ENCODE measurements at places on chromosomes 5 and 9.

DNA sequence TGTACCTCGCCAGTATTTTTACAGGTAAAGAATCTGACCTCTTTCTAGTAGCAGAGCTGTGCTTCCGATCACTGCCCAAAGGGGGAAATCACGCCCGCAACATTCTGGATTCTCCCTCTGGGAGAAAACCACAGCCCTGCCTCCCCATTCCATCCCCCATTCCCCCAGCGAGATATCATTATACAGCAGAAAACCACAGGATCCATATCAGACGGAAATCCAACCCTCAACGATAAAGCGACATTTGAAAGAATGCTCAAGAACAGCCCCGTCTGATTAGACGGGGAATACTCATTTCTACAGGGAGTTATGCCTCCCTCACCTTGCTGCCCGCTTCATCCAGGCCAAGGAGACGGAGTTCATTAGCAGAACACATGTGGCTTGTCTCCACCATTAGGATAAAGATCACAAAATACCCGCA, 172.8 kb downstream of the COL23A1 start:
- no peak for DNase-seq

DNA sequence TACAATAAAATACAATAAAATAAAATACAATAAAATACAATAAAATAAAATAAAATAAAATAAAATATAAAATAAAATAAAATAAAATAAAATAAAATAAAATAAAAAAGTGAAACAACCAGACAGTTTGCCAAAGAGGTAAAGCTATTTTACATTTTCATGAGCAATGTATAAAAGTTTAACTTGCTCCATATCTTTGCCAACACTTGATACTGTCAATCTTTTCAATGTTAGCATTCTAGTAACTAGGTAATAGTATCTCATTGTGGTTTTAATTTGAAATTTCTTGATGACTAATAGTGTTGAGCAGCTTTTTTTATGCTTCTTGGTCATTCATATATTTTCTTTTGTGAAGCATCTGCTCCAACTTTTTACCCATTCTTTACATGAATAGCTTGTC, 17.3 kb downstream of the TTC33 start:
- DNase-seq, result no peak

GRCh38 chr5:143161885-143162540, 241.5 kb downstream of the NR3C1 start:
- no peak for DNase-seq

DNA sequence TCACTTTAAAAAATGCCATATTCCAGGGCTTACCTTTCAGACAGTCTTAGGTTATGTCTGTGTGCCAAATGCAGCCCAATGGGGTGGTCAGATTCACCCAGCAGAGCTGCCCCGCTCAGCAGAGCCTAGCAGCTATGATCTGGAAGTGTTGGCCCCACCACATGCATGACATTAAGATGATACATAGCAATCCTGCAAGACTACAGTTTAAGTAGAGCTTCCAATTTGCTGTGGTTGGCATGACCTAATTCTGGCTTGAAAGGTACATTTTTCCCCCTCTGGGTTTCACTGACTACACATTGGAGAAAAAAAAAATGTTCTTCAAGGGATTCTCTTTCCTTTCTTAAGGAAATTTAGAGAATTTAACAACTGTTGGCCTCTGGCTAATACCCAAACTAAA, 22.5 kb downstream of the MEF2C start:
- DNase-seq, result no peak

DNA sequence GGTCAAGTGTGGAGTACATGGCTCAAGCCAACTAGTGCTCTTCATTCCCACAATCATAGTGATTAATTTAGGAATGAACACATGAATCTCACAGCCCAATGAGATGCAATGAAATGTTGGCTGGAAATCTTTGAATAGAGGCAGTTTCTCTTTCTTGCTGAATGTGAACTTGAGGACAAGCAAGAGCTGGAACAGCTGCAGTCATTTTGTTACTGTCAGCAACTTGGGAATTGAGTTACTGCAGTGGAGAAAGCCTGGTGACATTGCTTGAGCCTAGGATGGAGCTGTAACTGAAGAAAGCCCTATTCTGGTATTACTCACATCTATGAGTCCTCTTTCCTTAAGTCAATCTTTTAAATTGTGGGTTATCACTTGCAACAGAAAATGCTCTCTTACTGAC, 62.3 kb downstream of the YIPF5 start:
- DNase-seq, result no peak

- no peak for DNase-seq
Measured at GRCh38 chr9:13358128-13358527, 78.6 kb upstream of the MPDZ start.

- no peak for DNase-seq
Measured at GRCh38 chr5:136892000-136892399, 526.7 kb upstream of the TRPC7 start.

DNA sequence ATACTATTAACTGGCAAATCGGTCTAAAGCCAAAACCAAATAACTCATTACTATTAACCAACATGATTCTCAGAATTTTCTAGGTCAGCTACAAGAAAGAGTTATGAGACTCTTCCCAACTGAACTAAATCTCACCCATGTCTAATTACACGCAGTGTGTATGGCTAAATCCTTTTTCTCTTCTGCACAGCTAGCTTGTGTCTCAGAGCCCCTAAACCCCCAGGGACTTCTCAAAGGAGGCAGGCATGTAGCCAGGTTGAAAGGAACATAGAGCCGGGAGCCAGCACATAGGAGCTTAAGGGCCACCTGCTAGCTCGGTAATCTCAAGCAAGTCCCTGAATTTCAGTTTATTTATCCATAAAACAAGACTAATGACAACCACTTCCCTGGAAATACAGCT, 2.2 kb upstream of the GZMK start:
- DNase-seq, result no peak

DNA sequence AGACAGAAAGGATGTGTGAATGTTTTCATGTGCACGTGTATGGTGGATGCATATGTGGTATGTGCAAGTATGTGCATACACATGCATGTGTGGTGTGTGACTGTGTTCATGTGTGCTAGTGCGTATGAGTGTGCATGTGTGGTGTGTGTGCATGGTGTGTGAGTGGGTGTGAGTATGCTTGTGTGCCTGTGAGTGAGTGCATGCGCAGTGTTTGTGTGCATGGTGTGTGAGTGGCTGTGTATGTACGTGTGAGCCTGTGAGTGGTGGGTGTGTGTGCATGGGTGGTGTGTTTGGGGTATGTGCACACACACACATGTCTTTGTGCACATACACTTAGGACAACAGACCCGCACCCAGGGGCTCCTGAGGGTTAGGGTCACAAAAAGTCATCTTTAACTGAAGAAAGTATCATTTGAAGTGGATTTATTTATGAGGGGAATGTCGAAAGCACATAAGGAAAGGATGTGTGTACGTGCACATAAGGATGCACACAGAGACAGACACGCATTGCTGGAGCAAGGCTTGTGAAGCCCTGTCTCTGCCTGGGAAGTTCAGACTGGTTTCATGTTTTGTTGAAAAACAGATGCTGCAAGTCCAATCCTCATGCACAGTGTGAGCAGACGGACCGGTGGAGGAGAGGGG, 237.0 kb downstream of the SYK start:
- no peak for DNase-seq

DNA sequence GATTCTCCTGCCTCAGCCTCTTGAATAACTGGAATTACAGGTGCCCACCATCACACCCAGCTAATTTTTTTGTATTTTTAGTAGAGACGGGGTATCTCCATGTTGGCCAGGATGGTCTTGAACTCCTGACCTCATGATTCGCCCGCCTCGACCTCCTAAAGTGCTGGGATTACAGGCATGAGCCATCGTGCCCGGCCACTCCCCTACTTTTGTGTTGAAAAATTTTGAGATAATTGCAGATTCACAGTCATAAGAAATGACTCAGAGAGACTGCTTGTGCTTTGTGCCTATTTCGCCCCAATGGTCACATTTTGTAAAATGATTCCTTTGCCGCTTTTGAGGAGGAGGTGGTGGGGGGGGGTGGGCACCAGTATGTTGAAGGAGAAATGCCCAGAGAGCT, 48.1 kb upstream of the SH3PXD2B start:
- no peak for DNase-seq

GRCh38 chr5:77642738-77643653, 4.5 kb upstream of the OTP start:
- peak; percentile 62 for DNase-seq

DNA sequence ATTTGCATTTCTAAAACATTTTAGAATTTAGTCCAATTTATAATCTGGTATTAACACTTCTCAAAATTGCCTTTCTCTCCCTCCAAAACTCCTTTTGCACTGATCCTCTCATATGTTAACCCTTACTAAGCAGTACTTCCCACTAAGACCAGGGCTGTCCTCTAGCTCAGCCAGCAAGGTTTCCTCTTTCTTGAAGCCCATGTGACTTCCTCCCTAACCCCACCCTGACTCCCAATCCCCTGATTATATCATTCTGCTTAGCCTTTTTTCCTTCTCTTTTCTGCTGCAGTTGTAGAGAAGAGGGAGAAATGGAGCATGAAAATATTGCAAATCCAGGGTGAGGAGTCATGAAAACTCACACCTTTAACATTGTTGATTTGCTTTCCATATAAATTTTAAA, 241.7 kb downstream of the MCTP1 start:
- DNase-seq, result no peak

DNA sequence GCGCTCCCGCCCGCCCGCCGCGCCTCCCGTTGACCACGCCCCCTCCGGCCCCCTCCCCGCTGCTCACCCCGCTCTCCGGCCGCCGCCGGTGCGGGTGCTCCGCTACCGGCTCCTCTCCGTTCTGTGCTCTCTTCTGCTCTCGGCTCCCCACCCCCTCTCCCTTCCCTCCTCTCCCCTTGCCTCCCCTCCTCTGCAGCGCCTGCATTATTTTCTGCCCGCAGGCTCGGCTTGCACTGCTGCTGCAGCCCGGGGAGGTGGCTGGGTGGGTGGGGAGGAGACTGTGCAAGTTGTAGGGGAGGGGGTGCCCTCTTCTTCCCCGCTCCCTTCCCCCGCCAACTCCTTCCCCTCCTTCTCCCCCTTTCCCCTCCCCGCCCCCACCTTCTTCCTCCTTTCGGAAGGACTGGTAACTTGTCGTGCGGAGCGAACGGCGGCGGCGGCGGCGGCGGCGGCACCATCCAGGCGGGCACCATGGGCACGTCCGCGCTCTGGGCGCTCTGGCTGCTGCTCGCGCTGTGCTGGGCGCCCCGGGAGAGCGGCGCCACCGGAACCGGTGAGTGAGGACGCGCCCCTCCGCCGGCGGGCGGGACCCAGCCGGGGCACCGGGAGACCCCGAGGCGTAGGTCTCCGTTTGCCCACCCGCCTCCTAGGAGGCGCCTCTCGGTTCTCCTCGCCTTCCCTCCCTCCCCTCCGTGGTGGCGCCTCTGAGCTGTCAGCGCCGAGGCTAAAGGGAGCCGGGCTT, at the start of gene VLDLR:
Gene VLDLR (plus strand): TSS at position 66 of the 739 bp plus-strand sequence. CDS start 403 bp downstream, at position 469.
- DNase-seq, result peak; percentile 91

- no peak for DNase-seq
Measured at GRCh38 chr5:177387405-177387804, 3.2 kb downstream of the SLC34A1 start.

DNA sequence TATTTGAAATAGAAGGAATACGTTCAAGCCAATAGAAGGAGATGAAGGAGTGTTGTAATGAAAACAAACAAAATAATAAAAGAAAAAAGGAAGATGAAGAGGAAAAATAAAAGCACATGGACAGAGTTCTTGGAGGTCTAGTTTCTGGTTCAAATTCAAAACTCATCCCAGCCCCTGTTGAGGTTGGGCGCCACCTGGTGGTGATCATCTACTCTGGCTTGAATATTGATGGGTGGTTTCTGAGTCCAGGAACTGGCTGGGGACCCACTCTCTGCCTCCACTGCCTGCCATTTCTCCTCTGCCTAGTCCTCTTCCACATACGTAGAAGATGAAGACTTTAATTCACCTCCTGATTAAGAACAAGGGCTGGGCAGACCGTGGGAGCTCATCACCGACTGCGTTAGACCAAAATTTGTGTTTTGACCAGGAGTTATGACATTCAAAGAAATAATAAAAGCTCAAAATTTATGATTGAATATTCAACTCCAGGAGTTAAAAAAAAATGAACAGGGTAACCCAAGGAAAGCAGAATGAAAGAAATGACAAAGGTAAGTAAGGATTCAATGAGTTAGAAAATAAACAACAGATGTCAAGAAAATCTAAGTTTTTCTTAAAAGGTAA, 99.0 kb upstream of the SLC1A3 start:
- DNase-seq, result peak; percentile 18

DNA sequence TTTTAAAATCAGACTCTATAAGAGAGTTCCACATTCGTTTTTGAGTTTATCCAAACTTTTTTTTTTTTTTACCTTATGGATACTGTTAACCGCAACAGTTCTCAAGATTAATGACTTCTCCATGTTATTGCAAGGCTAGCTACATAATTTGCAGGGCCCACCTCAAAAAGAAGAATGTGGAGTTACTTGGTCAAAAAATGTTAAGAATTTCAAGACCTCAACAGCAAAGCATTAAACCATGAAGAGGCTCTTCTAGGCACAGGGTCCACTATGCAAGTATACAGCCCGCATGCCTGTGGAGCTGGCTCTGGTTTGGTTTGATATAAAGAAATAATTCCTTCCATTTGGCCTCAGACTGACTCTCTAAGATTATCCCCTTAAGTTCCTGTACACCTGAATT, 133.3 kb upstream of the TLX3 start:
- no peak for DNase-seq

DNA sequence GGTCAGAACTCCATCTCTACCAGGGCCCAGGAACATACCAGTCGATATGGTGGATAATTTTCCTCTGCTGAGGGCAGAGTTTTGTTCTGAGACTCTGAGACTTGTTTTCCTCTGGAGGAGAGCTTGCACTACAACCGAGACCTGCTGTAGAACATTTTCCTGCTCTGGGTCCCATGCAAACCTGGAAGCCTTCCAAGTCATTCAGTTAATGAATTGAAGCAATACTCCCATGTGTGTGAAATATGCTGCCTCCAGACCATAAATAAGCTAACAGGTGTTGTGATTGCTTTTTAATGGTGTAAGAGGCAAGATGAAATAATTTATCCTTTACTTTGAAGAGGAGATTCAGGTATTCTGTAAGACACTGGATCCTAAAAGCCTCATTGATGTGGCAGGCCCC, 372.8 kb downstream of the TMEM167A start:
- DNase-seq, result no peak

GRCh38 chr9:27179245-27179865, 70.3 kb downstream of the TEK start:
- no peak for DNase-seq

DNA sequence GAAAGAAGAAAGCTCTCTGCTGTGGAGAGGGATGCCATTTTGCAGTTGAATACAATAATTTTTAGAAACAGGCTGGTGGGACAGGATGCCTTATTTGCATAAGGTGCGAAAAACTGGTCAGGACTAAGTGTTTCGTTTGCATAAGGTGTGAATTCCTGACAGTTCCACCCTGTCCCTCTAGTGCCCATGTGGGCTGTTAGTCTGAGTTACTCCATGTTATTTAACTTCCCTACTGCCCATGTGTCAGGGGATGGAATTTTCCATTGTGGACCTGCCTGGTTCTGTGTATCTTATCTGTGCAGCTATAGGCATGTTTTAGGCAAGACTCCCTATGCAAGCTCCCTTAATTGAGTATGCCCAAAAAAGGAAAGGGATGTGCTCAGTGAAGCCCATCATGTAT, 35.3 kb upstream of the NFIL3 start:
- DNase-seq, result no peak

- no peak for DNase-seq
Measured at GRCh38 chr5:35963381-35963843, 25.0 kb upstream of the CAPSL start.
